Activated naive CD8-positive, alpha-beta T cell treated with anti-CD3 and anti-CD28 coated beads for 36 hours (primary cell): ENCODE measurements at places on chromosomes 2 and 18.

DNA sequence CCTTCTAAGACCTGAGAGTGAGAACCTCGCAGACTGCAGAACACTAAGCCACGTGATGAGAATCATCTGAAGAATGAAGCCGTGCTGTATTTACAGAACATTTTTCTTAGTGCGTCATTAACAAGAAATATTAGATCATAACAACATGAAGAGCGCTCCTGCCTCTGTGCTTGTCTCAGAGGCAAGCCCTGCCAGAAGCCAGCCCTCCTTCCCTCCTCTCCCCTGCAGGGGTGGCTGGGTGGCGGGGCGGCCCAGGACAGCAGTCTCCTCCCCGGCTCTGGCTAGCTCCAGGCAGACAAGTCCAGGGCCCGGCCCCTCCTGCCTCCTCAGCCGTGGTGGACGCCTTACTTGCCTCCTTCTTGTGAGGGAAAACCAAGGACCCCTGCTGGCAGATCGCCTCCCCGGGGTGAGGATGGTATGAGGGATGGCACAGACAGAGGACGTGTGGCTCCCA is 262.7 kb downstream of the TWIST2 start:
- no peak for DNase-seq

GRCh38 chr2:7057865-7058400 is 140.7 kb downstream of the RNF144A start:
- DNase-seq: no peak

- no peak for DNase-seq
These were observed 71.1 kb upstream of the TFCP2L1 start for GRCh38 chr2:121356058-121356640.

DNA sequence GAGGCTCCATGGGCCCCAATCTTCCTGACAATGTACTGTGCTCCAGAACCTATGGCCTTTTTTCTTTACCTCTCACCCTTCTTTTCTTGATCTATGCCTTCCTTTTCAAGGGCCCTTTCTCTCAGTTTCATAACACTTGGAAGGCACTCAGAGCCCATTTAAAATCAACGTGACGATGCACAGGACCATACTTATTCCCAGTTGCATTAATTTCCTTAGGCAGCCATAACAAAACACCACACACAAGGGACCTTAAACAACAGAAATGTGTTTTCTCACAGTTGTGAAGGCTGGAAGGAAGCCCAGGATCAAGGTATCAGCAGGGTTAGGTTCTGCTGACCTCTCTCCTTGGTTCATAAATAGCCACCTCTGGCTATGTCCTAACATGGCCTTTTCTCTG is 414.0 kb upstream of the TNP1 start:
- no peak for DNase-seq
